GM03348 (cell line): ENCODE measurements at places on chromosomes 6 and 20.

- no peak for DNase-seq
Measured at GRCh38 chr6:36510365-36510764, 36.9 kb downstream of the STK38 start.

DNA sequence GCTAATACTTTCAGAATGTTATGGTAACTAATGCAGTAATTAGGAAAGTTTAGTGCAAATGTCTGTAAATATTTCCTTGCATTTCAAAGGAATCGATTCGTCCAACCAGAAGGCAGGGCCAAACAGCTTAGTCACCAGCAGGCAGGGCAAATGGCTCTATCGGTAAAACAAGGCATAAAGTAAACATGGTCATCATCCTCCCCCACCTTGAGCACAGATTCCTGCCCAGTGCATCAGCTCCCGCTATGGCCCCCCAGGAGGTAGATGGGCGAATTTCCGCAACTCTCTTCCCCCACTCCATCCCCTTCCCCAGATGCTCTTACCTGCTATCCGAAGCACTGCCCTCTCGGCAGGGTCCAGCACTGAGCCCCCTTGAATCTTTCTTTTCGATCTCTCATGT lies 103.8 kb upstream of the BEND6 start:
- peak; percentile 43 for DNase-seq

GRCh38 chr20:9400171-9401025 lies 114.0 kb upstream of the LAMP5 start:
- no peak for DNase-seq

DNA sequence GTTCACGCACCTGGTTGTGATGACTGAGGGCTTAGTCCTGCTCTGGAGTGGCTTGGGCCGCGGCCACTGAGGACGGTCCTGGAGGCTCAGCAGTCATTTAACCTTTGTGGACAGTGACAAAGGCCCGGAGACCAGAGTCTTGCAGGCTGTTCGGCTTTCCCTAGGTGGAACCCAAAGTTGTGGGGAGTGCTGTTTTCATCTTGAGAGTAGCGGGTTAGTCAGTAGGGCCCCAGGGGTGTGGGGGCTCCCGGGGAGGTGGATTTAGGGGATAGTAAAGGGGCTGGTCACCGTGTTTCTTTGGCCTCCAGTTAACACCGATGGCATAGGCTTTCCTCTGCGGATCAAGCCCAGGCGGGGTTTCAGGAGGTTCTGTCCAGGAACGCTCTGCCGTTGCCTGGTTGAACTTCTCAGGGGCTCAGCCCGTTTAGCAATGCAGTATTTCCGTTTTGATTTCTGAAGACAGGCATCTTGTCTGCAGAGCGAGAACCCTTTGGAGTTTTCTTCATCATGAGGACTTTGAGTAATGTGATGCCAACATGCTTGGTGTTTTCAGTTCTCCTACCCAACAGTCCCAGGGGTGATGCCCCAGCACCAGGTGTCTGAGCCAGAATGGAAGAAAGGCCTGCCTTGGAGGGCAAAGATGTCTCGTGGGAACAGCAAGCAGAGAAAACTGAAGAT lies 31.8 kb downstream of the ZNF831 start:
- no peak for DNase-seq

DNA sequence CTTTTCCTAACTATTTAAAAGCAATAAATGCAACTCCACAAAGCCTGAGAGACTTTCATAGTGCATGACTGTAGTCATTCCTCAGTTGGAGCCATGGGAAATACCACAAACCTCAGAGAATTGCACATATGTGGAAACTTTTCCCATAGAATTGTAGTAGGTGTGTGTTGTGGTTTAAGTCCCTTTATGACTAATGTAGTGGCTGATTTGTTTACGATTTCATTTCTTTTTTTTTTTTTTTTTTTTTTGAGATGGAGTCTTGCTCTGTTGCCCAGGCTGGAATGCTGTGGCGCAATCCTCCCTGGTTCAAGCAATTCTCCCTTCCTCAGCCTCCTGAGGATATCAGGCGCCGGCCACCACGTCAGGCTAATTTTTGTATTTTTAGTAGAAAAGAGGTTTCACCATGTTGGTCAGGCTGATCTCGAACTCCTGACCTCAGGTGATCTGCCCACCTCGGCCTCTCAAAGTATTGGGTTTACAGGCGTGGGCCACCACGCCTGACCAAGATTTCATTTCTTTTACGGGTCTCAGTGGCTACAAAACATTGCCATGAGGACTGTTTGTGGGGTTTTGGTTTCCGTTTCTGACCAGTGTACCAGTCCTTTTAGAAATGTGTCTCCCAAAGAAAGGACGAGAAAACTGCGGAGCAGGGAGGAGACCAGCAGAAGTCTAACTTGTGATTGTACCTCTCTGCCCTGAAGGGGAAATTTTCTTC lies 212.1 kb upstream of the MARCKS start:
- peak; percentile 83 for DNase-seq

DNA sequence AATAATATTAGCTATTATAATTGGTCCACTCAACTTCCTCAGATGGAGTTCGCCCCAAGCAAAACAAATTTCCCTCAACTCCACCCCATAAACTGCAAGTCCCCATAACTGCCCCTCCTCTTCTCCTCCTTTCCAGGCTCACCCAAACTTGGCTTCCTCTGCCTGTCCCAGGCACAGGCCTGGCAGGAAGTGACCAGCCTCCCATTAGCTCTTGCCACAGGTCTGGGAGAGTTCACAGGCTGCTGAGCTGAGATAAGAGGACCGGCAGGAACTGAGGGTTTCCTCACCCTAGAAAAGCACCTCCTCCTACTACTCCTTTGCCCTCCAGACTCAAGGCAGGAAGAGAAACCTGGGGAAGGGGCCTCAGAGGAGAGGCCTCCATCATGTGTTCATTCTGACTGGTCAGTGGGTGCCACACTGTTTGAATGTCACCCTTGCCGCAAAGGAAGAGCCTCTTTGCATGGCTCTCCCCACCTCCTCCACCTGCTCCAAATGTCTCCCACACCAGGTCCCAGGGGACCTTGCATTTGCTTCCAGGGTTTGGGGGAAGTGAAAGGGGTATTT lies 24.5 kb upstream of the SMIM29 start:
- peak; percentile 19 for DNase-seq

DNA sequence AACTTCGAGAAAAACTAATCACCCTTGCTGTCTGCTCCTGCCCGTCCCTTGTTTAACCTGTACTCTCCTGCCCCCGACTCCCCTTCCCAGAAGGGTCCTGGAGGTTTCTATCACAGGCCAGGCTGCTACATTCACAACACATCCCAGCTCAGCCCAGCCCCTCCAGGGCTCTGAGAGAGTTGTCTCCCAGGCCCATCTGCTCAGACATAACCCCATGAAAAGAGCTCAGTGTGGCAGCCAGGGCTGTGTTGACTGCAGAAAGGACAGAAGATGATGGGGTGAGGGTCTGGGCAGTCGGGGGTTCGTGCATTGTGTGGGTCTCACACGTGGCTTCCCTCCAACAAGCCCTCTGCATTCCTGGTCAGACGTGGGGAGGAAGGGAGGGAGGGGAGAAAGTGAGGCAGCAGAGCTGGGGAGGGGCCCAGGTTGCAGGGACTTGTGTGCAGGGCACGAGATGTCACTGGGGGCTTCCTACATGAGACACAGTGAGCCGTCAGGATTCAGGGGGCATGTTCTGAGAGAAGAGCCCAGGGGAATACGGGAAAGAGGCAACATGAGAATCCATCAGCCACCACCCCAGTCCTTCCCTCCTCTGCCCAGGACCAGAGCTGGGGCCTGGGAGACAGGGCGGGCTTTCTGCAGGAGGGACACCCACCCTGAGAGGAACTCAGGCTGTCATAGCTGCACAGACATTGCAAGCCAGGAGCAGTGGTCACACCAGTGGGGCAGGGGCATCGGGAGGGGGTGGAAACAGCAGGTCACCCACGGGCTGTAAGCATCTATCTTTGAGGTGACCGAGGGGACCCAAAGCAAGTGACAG lies 372.9 kb downstream of the PREX1 start:
- no peak for DNase-seq

GRCh38 chr6:7580927-7581618 lies 8.9 kb upstream of the SNRNP48 start:
- DNase-seq = no peak

- DNase-seq = peak; percentile 50
Measured at GRCh38 chr6:71197780-71198179, 90.8 kb upstream of the OGFRL1 start.

GRCh38 chr6:154382740-154383139 lies 26.1 kb upstream of the IPCEF1 start:
- no peak for DNase-seq
